Activated naive CD4-positive, alpha-beta T cell (primary cell): ENCODE measurements at places on chromosomes 6 and 20.

DNA sequence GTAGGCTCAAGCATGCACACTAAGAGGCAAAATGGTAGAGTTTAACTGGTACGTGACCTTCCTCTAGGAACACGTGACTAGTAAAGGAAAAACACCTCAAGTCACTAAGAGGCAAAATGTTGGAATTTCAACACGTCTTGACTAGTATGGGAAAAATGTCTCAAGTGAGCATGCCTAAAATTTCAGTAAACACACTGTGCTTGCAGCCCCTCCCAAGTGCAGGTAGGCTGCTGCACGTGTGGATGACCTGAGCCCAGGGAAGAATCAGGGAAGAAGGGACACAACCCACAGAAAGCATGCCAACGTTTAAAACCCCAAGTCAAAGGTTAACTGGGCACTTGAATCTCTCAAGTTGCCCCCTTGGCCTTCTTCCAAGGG lies 162.2 kb downstream of the TENT5A start:
- no peak for DNase-seq

DNA sequence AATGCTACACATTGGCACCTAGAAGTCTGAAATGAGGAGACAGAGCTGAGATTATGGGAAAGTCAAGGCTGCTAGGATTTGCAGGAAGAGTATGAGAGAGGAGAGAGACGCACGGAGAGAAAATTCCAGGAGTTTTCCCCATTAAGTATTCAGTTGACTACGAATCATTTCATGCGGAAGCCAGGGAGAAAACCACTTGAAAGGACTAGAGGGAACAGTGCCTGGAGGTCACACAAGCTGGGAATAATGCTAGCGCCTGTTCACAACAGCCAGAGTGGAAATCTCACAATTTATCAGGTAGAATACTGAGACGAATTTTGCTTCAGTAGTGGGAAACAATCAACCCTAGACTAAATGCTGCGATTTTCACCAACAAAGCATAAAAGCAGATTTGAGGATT lies 118.6 kb downstream of the MOXD1 start:
- no peak for DNase-seq

DNA sequence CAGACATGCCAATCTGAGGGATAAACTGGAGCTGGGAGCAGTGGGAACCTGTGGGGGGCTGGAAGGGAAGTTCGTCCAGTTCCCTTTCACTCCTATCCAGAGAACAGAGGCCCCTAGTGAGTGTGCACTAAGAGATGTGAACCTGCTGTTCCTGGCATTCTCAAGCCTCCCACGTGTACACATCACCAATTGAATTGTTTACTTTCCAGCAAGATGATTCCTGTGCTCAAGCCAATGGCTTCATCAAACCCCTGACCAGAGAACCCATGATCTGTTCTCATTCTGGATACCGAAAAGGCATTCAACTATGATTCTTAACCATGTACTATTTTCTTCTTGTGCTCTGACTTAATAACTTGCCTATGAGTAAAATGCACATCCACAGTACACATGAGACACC lies 10.2 kb upstream of the SLC22A3 start:
- no peak for DNase-seq

- DNase-seq = no peak
Observed at GRCh38 chr6:155782739-155783459, 327.3 kb upstream of the NOX3 start.

GRCh38 chr20:5400164-5400762 lies 83.5 kb upstream of the PROKR2 start:
- no peak for DNase-seq

DNA sequence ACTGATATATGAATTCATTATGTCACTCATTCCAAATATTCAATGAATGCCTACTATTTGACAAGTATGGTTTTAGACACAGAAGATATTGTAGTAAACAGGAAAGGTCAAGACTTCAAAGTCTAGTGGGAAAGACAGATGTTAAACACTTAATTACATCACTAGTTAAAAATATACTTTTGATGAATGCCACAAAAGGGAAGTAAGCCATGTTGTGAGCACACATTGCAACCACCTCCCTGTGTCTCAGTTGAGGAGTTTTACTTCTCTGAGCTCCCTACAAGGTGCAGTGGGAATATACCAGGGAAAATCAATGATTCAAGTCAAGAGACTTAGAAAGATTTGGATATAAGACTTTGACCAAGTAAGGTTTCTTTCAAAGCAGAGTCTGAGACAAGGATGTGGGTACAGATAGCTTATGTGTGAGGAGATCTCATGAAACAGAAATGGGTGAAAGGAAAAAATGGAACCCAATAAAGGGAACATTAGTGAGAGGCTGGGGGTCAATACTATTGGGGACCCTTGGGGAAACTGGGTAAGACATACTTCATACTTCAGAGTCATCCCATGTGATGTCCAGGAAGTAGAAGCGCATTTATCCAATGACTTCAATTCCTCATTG lies 503.7 kb downstream of the KIF16B start:
- DNase-seq = no peak

GRCh38 chr6:11245381-11246256 lies 13.2 kb upstream of the NEDD9 start:
- DNase-seq = no peak

- no peak for DNase-seq
Observed at GRCh38 chr6:8077991-8078390, 13.8 kb upstream of the BLOC1S5 start.

GRCh38 chr6:126937426-126937825 lies 181.0 kb upstream of the RSPO3 start:
- DNase-seq = no peak

GRCh38 chr6:11381801-11382513 lies 149.5 kb upstream of the NEDD9 start:
- DNase-seq = peak; percentile 44
